NCI-H1105 treated with DMSO at 0.1 percent for 48 hours (cell line): ENCODE measurements at places on chromosomes 2 and 18.

DNA sequence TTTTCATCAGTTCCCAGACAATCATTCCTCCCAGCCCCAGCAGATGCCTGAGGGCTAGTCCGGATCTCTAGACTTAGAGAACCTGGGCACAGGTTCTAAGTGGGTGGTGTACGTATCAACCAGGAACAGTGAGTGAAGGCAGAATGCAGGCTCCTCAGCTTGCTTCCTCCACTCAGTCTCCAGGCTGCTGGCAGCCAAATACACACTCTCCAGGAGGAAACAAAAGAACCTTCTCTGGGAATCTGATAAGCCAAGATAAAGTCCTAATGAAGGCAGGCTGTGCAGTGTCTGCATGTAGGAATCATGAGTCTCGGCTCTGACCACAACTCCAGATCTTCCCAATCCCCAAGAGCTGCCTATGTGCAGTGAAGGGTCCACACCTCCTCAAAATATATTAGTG is 245.7 kb downstream of the SP3 start:
- no peak for DNase-seq

GRCh38 chr2:168585700-168586099 is 129.6 kb downstream of the CERS6 start:
- DNase-seq = no peak

DNA sequence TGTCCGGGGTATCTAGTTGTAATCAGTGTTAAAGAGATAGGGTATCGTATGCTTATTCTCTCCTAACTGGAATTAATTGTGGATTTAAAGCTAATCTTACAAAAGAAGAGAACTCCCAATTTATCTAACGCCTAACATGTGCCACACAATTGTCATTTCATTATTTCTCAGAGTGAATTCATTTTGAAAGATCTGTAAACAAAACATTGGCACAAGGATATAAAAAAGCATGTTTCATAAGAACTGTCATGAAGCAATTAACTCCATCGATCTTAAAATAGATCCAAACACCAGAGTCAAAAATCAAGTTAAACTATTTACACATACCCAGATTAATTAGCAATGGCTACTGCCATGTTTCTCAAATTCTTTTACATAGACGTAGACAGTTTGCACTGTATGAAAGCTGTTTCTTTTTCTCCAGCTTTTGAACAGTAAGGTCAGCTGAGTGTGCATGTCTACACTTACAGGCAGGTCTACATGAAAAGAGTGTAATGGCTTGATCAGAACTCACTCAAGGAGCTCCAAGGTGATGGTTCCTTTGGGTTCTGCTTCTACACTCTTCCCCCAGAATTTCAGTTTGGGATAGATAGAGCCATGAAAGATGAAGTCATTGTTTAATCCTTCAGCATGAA is 38.8 kb downstream of the CABYR start:
- no peak for DNase-seq

DNA sequence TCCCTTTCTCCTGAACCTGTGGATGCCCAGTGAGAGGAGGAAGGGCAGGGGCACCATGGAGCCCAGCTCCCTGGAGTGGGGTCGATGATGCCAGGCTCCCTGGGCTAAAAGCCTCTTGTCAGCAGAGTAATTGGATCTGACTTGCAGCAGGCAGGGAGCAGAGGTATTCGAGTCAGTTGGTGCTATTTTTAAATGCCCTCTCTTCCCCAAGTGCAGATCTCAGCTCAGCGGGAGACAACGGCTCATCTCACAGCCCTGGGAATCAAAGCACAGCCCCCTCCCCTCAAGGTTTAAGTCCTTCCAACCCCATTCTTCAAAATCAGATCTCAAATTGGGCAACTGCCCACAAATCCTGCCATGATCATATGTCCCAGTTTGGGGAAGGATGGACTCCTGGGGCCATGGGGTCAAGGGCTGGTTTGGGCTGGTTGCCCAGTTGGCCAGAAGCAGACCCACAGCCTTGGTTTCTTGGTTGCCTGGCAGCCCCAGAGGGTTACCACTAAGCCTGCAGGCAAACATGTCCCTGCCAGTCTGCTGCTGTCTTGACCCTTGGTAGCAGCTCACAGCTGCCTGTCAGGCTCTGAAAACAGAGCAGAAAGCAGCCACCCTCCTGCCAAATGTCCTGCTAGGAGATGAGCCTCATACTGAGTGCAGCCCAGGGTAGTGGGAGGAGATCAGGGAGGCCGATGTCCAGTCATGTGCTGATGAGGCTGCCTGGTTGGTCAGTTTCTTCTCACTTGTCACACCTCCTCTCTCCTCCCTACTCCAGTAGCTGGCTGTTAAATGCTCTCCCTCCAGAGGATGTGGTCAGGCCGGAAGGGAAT is 244.9 kb downstream of the LOXHD1 start:
- peak; percentile 14 for DNase-seq

DNA sequence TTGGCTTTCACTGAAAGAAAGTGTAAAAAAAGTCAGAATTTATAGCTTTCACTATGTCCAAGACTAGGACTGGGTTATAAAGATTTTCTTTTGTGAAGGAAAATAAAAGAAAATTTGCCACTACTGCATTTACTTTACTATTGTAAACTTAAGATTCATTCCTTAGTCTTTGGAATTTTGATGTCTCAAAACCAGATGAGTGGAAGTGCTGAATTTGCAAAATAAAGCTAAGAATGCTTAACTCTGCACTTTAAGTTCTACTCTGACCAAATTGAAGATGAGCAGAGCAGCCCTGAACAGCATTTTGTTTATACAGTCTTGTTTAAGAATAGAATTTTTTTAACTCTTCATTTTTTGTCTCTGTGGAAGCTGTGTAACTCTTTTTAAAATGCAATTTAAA is 102.4 kb downstream of the ICA1L start:
- DNase-seq = no peak
